ENCODE measurements at places on chromosomes 13 and 19.

- DNase-seq, result no peak
These were observed 1.8 kb downstream of the RAP2A start for GRCh38 chr13:97435794-97436193.

GRCh38 chr13:72295153-72295552 is 428.1 kb upstream of the DACH1 start:
- DNase-seq, result no peak

- DNase-seq, result no peak
These were observed 66.5 kb downstream of the RXFP2 start for GRCh38 chr13:31805841-31806240.

DNA sequence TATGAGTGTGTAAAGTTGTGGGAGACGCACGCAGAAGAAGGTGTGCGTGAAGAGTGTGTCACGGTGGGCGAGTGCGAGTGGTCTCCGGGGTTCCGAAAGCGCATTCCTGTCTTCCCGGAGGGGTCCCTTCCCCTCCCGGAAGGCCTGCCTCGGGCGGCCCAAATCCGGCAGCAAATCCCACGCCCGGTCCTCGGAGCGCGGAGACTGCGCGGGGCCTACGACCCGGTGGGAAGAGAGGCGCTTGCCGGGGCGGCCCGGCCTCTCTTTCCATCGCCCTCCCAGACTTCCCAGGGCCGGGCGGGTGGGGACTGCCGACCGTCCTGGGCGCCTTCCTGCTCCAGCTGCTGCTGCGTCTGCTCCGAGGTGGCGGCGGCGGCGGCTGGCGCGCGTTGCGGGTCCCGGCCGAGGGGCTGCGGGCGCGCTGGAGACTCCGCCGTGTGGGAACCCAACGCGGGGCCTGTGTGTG is 2.1 kb downstream of the ZIC5 start:
- no peak for DNase-seq

DNA sequence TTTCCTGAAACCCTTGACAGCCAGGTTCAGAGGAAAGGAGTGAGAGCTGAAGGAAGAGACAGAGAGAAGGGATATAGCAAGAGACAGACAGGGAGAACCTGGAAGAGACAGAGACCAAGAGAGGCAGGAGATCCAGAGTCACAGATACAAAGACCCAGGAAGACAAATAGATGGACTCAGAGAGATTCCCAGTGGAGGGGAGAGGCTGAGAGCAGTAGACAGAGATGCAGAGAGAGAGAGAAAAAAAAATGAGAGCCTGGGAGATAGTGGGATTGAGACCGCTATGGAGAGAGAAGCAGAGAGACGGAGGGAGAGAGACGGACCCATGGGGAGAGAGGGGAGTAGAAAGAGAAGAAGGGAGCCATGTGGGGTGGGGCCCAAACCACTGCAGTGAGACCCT is 763 bp downstream of the FXYD7 start:
- no peak for DNase-seq

- DNase-seq, result no peak
These were observed 3.3 kb downstream of the DOT1L start for GRCh38 chr19:2166741-2167738.

DNA sequence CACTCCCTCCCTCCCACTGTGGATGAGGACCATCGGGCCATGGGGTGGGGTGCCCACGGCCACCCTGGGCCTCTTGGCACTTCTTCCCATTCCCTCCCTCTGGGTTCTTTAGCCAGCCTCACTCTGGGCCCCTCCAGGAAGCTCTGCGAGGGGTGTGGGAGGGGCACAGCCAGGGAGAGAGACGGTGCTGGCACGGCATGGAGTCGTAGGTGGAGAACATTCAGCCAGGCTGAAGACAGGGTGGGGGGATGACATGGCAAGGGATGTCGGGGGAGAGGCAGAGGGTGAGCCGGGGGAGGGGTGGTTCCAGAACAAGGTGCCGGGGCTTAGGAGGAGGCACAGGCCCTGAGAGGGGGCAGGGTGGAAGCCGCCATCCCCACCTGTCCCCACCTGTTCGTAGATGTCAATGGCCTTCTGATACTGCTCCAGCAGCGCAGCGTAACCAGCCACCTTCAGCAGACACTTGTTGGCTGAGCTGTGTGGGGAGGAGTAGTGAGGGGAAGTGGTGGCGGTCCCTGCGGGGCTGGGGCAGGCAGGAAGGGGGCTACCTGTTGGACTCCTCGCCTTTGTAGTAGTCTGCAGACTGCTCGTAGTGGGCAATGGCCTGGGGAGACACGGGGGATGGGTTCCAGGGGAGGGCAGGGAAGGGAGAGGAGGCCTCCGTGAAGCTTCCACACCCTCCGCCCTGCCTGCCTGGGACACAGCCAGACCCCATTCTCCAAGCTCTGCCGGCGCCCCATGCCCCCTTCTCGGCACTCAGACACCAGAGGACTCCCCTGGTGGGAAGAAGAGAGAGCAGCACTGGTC is 8.8 kb upstream of the KPTN start:
- no peak for DNase-seq

DNA sequence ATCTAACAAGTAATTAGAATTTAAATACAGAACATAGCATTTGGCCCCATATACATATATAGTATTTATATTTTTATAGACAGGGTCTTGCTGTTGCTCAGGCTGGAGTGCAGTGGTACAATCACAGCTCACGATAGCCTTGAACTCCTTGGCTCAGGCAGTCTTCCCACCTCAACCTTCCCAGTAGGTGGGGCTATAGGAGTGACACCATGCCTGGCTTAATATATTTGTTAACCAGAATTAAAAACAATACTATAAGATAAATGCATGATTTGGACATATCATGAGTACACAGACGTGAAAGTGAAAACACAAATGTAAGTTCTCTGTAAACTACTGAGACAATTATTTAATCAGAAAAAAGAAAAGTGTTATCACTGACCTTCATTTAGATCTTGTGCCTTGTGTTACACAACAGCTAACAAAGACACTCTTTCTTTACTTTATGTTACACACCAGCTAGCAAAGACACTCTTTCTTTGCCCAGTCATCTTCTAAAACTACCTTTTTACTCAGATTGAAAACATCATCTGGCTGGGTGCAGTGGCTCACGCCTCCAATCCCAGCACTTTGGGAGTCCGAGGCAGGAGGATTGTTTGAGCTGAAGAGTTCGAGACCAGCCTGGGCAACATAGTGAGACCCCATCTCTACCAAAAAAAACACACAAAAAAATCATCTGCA is 22.6 kb downstream of the CARS2 start:
- no peak for DNase-seq

Measured in NCI-H748 treated with DMSO at 0.1 percent for 48 hours (cell line).